Ascending aorta (tissue), 2 donors: ENCODE measurements at places on chromosomes 13 and 19. TPM values are rescaled to one million over a fixed set of nuclear protein-coding genes. Genes with fewer than 3 reads are reported as not detected.

Gene RCBTB2
- total RNA-seq = 1.8 TPM

Gene ATP4A
- not detected for total RNA-seq

Gene VAV1
- 4.4 TPM for total RNA-seq

Gene MAP2K7
- total RNA-seq = 37.3 TPM

Gene SHD
- not detected for total RNA-seq

Gene CBLC
- not detected for total RNA-seq

Gene RUBCNL
- total RNA-seq = 2.4 TPM

Gene NLRP4
- total RNA-seq = not detected

Gene BEST2
- not detected for total RNA-seq

GRCh38 chr19:566403-566802, 6.0 kb upstream of the BSG start:
- DNase-seq = no peak

GRCh38 chr13:111914241-111915103, 152.5 kb upstream of the SOX1 start:
- DNase-seq = peak; percentile 27

- no peak for DNase-seq
Observed at GRCh38 chr19:17687141-17687856, 855 bp downstream of the UNC13A start.

DNA sequence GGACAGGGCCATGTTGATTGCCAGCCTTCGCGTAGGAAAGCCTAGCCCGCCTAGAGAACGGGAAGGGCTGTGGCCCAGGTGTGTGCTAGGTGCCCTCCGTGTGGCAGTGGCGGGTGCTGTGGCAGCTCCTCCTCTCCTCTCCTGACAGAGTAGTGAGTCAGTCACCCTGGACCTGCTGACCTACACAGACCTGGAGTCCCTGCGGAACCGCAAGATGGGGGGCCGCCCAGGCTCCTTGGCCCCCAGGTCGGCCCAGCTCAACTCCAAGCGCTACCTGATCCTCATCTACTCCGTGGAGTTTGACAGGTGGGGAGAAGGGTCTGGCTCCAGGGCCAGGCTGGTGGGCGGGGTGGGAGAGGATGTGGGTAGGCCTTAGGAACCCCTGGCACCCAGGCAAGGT, 11.1 kb downstream of the CCDC61 start:
- no peak for DNase-seq

DNA sequence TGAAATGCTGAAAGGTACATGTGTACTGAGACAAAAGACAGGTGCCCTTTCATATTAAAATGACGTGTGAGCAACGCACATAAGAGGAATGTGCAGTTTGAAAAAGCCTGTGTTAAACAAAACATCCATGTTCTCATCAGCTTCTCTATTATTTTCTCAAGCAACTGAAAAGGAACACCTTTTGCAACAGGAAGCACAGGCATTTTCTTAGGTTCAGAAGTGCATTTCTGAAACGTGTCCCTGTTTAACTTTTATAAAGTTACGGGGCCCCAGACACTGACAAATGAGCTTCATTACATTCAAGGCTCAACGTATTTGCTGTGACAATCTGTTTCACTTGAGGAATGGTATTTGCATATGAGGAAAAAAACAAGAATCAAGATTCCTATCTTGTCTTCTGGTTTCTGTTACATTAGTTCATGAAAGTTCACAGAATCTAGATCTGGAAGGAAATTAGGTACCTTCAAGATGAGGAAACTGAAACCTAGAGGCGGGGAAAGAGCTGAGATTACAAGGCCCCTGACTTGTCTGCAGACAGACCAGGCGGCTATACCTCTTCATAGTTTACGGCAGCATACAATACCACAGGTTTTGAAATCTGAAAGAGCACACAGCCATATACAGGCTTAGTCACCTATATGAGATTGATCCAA, 431.7 kb downstream of the KLF12 start:
- DNase-seq = no peak

DNA sequence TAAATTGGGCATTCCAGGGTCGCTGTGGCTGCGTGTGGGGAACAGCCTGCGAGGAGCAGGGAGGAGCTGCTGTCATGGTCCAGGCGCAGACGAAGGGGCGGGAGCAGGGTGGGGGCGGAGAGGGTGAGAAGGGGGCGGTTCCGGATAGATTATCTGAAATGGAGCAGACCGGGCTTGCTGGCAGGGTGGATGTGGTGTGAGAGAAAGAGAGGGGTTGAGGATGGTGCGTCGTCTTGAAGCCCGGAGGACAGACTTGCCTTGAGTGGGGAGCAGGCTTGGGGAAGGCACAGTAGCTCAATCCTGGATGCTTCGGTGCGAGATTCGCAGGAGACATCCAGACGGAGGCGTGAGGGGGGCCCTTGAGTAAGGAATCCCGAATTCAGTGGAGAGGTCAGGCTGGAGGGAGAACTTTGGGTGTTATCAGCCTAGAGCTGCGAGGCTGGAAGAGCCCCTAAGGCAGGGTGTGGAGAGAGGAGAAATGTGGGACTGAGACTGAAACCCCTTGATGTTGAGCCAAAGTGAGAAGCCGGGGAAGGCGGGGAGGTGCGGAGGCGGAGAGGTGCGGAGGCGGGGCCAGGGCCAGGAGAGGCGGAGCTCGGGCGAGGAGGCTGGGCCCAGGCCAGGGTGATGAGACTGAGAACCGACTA, 40.6 kb downstream of the DPF1 start:
- DNase-seq = no peak

DNA sequence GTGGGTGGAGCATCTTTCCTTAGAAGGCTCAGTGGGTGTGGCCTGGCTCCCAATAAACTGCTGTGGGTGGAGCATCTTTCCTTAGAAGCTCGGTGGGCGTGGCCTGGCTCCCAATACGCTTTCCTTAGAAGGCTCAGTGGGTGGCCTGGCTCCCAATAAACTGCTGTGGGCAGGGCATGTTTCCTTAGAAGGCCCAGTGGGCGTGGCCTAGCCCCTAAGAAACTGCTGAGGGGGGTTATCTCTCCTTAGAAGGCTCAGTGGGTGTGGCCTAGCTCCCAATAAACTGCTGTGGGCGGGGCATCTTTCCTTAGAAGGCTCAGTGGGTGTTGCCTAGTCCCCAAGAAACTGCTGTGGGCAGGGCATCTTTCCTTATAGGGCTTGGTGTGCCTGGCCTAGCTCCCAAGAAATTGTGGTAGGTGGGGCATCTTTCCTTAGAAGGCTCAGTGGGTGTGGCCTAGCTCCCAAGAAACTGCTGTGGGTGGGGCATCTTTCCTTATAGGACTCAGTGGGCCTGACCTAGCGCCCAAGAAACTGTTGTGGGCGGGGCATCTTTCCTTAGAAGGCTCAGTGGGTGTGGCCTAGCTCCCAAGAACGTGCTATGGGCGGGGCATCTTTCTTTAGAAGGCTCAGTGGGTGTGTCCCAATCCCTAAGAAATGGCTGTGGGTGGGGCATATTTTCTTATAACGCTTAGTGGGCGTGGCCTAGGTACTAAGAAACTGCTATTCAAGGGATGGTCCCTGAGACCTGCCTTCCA, 10.3 kb downstream of the HSH2D start:
- no peak for DNase-seq

GRCh38 chr13:44908266-44908665, 81.0 kb downstream of the NUFIP1 start:
- DNase-seq = no peak

- DNase-seq = no peak
Observed at GRCh38 chr19:48102870-48103751, 7.5 kb downstream of the PLA2G4C start.

- DNase-seq = no peak
Observed at GRCh38 chr13:103656311-103656710, 590.1 kb upstream of the SLC10A2 start.

GRCh38 chr13:57740719-57741118, 109.2 kb downstream of the PCDH17 start:
- DNase-seq = no peak

- no peak for DNase-seq
Observed at GRCh38 chr13:30333616-30334015, 26.3 kb upstream of the KATNAL1 start.

GRCh38 chr19:19404879-19405860, at the start of gene GATAD2A:
Gene GATAD2A, plus strand, starts transcription at chr19:19405675. Its CDS starts 59,671 bp downstream, at chr19:19465346.
- peak; percentile 77 for DNase-seq
